ENCODE measurements at places on chromosomes 2 and 18.
A peak's percentile ranks its signal among the peaks of the same experiment; 100 is the strongest.

GRCh38 chr2:60468382-60469085 lies 84.9 kb downstream of the BCL11A start:
- peak; percentile 12 for DNase-seq

- DNase-seq = no peak
Measured at GRCh38 chr2:106812383-106812782, 73.6 kb downstream of the ST6GAL2 start.

DNA sequence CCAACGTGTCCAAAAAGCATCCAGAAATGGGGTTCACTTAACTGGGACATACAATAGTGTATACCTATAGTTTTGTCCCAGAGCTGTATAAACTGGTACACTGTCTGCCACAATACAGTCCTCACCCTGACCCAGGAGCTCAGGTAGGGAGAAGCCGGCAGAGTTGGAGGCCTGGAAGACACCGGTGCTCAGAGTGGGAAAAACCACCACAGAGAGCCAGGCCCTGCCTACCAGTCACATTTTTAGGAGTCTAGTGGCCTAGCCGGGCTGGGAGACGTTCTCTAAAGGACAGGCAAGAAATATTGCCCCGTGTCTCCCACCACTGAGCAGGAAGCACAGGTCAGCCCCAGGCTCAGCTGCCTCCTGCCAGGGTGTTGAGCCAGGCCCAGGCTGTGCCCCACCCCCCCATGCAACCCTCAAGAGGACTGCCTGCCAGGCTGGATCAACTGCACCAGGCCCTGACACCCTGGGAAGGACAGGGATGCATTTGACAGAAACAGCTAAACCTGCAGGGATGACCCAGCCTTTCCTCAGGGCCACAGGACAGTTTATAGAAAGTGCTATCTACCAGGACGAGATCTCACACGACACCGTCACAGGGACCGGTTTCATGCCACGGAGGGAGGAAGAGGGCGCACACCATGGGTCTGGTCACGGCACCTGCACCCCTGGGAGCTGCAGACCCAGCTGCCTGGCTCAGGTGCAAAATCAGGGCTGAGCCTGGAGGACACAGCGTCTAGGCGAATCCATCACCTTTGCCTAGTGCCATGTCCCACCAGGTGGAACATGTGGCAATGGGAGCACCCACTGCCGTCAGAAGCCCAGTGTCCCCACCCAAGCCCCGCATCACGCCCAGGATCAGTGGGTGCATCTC lies 89.9 kb downstream of the TMEM18 start:
- no peak for DNase-seq

- DNase-seq = peak; percentile 2
Measured at GRCh38 chr18:64037812-64038414, 68.0 kb downstream of the SERPINB8 start.

DNA sequence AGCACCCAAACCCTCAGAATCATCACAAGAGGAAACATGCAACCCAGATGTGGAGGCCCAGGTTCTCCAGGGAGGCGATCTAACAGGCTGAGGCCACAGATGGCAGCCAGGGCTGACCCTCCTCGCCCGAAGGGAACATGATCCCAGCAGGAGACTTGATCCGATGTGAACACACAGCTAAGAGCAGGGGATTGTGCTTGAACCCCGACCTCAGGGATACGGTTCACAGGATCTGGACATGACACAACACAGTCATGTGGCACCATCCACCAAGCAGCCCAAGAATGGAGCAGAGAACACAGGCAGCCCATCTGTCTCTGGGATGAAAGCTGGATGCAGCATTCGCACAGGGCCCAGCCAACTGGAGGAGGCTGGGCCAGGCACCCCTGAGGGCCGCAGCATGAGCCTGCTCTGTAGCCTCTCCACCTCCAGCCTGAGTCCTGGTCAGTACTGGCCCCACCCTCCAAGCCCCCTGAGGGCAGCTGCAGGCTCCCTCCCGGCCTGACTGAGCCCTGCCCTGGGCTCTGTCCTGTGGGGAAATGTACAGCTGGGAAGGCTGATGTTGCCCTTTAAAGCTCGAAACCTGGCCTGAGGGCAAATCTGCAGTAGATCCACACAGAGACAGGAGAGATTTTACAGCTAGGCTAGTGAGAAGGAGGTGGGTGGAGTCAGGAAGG lies 39.0 kb downstream of the AQP12A start:
- DNase-seq = no peak

GRCh38 chr2:102438578-102438977 lies 15.6 kb downstream of the IL18RAP start:
- no peak for DNase-seq

GRCh38 chr2:181891966-181892798 lies 652 bp downstream of the ITPRID2 start:
- DNase-seq = peak; percentile 80

- peak; percentile 72 for DNase-seq
Measured at GRCh38 chr2:115303-115702, 69.0 kb upstream of the FAM110C start.

DNA sequence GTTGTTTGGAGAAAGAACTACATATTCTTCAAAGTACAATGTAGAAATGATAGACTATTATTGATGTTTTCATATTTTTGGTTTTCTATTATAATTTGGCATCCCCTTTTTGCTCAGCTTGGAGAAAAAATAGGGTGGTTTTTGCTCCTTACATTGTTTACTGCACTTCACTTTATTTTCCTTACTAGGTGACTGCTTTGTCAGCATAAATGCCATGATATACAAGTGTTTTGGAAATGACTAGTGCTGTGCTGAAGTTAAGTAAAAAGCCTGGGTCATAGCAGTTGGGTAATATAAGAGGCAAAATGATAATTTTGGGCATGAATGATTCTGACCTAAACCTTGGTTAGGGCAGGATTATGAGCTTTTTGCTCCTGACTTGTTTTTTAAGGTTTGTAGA lies 250.9 kb downstream of the KCNS3 start:
- DNase-seq = no peak

GRCh38 chr2:148596018-148596417 lies 48.5 kb upstream of the EPC2 start:
- no peak for DNase-seq

DNA sequence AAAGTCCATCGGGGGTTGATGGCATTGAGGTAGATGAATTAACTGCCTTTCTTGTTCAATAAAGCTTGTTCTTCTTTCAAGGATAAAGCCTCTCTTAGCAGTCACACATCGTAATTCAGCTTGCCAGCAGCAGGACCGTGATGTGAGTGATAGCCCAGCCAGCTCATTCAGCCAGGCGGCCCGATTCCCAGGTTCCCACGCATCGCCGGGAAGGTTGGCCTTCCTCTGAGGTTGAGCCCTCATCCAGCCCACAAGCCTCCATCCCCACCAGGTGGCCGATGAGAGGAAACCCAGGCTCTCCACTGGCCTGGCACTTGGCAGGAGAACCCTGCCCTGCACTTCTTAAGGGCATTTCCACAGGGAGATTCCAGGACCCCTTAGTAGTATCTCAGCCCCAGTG lies 4.7 kb downstream of the AGAP1 start:
- no peak for DNase-seq

- DNase-seq = no peak
Measured at GRCh38 chr2:164449706-164450105, 171.6 kb downstream of the GRB14 start.

- no peak for DNase-seq
Measured at GRCh38 chr2:32715391-32715841, 87.6 kb downstream of the TTC27 start.

DNA sequence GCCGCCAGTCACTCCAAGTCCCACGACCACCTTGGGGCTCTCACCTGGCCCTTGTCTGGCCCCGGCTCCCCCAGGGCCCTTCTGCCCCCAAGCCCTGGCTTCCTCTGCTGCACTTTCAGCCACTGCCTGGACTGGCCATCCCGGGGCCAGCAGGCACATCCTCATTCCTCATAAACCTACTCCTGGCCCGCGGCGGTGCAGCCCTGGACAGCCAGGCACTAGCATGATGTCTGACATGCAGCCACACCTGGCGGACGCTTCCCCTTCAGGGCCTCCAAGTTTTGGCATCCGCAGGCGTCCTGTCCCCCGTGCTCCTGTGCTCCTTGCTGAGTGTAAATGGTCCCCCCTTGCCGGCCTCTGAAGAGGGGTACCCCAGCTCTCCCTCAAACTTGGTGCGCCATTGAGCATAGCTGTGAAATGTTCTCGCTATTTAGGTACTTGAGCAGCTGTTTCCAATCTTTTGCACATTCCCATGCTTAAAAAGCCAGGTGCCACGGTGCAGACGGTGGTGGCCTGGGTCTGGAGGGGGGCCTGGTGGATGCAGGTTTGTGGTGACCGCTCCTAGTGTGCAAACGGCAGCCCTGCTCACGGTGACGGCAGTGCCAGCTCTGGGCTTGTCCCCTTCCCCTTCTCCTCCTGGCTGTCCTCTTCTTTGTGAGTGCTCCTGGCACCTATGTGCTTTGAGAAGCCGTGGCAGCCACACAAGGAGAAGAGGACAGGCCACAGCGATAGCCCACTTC lies 123.8 kb downstream of the MBP start:
- DNase-seq = no peak

DNA sequence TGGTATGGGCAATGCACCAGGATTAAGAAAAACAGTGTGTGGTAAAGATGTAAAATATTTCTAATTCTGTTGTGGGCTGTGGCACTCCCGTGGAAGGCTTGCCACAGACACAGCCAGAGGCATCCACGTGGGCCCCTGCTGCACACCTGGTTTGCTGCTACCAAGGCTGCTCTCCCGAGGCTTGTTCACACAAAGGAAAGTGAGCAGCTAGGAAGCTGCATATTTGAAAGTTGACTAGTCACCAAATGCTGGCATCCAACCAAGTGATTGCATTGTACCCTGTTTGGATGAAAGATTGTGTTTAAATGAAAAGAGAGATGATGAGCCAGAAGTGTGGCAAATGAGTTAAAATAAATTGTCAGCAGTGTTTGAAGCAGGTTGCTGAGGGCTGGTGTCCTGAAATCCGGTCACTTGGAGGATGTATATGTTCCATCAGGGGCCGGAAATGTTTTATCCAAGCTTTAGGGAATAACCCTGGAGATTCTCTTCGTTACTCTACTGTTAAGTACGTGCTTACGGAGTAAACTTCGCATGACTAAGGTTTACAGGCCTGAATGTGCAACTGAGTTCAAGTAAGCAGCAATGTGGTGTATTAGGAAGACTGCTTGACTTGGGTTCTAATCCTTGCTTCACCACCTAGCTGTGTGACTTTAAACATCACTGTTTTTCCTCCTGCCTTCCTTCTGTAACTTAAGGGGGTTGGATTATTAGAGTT lies 86.1 kb downstream of the MSH2 start:
- DNase-seq = peak; percentile 25

DNA sequence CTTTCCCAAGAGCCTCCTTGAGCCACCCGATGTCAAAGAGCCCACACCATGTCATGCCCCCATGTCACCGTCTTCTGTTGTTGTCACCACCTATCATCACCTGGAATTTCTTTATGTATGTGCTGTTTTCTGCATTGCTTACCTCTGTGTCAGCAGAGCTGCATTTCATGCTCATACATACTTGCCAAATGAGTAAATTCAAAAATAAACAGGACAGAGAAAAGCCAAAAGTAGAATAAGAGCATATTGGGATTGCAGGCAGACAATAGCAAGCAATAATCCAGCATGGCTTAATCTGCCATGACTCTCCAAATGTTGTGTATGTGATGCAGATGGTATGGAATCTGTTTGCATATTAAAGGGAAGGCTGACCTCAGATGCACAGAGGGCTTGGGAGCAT lies 15.3 kb upstream of the RGPD4 start:
- no peak for DNase-seq

- DNase-seq = peak; percentile 85
Measured at GRCh38 chr2:36561237-36561944, 36.6 kb downstream of the FEZ2 start.

- DNase-seq = no peak
Measured at GRCh38 chr2:237864444-237864931, 5.1 kb downstream of the RAMP1 start.

DNA sequence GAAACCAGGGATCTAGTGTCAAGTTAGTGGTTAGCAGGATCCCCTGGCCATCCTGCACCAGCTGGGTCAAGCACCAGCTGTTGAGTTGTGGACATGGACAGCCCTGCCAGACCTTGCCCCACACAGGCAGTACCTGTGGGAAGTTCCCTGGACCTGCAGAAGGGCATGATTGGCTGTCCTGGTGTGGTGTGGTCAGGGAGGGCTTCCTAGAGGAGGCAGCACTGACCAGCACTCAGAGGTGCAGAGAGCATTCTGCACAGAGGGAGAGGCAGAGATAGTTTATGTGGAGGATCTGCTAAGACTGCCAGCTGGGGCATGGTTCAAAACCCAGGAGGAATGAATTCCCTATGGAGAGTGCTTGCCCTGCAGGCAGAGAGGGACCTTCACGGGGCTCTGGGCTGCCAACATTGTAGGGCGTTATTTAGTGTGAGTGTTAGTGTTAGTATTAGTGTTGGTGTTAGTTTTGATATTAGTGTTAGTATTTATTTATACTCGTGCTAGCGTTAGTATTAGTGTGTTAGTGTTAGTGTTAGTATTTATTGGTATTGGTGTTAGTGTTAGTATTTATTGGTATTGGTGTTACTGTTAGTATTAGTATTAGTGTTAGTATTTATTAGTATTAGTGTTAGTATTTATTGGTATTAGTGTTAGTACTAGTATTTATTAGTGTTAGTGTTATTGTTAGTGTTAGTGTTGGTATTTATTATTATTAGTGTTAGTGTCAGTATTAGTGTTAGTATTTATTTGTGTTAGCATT lies 31.9 kb downstream of the TWIST2 start:
- no peak for DNase-seq

DNA sequence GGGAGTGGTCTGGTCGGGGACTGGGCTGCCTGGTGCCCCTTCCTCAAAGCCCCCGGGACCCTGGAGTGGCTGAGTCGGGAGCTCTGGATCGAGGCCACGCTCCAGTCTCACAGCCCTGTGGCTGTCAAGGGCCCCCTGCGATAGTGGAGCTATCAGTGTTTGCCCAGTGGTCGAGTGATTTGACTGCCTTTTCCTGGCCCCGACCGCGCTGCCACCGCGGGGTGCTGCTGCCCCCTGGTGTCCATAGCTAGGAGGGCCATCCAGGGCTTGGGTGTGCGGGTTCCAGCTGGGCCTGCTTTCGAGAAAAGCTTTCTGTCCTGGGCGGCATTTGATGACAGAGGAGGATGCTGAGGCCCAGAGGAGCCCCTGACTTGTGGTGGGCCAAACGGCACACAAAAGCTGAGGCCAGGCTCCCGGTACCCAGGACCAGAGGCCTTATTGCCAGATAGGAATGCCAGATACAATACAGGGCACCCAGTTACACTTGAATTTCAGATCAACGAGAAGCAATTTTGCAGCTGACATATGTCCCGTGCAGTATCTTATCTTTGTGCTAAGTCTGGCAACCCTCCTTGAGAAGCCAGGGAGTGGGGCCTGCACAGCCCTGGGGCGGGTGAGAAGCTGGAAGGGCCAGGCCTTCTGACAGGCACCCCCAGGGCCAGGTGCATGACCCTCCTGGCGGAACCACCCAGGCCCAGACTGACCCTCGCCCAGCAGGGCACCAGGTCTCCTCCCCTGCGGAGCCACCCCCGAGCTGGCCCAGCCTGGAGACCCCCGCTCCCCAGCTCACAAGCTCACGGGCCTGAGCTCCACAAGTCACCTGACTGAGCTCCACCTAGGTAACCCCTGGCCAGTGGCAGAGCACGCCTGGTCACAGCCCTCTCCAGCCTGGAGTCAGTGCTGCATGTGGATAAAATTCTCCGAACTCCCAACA lies 13.0 kb downstream of the ODC1 start:
- peak; percentile 84 for DNase-seq
